ENCODE measurements at places on chromosomes 2 and 18.

DNA sequence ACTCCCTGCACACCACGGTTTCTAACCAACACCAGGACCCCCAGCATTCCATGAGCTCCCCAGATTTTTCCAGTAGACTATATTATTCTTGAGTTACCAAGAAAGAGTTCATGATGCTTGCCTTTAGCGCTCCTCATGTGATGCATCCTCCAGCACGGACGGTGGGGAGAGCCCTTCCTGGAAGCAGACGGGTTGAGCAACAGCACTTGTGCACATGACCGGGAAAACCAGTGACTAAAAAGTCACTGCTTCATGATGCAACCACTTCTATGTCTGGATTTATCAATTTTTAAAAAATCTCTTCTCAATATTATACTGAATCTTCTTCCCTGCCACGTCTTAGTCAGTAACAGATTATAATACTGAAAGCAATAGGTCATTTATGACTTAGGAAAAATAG is 20.4 kb upstream of the DOK6 start:
- DNase-seq, result no peak

- no peak for DNase-seq
Observed at GRCh38 chr2:127401757-127402695, 14.3 kb upstream of the MAP3K2 start.

DNA sequence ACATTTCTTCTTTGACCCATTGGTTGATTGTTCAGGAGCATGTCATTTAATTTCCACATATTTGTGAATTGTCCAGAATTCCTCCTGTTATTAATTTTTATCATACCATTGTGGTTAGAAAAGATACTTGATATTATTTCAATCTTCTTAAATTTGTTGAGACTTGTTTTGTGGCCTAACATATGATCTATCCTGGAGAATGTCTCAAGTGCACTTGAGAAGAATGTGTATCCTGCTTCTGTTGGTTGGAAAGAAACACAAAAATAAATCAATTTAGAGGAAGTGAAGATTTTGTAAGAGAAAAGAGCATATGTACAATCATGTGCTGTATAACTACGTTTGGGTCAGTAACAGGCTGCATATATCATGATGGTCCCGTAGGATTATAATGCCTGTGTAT is 118.6 kb upstream of the CDC42EP3 start:
- no peak for DNase-seq

DNA sequence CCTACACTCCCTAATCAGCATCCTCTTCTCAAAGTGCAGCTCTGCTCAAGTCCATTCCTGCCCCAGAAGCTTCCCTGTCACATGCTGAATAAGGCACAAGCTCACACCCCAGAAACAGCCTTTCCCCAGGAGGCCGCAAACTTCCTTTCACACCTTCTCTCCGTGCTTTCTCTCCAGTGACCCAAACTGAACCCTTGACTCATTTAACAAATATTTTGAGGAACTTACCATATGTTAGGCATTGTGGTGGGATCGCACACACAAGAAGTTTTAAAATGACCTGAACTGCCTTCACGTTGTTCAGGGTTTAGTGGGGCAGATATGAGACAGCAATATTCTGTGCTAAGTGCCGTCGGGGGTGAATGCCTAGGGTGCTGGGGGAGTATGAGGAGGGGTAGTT is 161.3 kb downstream of the INSIG2 start:
- no peak for DNase-seq

DNA sequence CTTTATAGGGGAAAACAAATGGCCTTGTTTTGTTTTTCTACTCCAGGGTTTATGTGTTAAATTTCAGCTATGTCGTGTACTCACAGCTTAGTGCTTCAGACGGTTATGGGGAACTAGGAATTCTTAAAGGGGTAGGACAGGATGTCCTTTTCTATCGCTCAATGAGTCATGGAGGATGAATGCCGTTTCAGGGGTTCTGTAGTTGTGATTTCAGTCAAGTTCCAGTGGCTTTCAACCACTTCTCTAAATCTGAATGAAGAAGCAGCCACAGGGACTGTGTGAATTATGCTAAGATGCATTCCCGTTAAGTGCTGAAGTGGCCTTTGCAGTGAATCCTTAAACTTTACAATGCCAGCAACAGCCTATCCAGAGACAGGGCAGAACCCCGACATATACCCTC is 1231.7 kb upstream of the ZEB2 start:
- DNase-seq, result no peak

DNA sequence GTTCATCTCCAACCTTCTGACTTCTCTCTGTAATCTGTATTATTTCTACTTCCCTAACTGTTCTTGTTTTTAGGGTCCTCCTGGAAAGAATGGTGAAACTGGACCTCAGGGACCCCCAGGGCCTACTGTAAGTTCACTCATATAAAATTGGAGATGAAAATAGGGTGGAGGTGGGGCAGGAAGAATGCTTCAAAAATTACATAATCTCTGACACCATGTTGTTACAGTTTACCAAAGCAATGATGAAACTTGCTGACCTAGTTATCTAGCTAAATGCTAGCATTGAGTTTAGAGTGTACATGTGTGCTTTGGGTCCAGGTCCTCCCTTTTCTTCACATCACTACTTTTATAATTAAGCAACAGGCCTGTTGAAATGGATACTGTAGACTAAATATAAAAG is 23.1 kb downstream of the COL3A1 start:
- no peak for DNase-seq

- no peak for DNase-seq
Observed at GRCh38 chr2:98170076-98170475, 83.1 kb downstream of the VWA3B start.

DNA sequence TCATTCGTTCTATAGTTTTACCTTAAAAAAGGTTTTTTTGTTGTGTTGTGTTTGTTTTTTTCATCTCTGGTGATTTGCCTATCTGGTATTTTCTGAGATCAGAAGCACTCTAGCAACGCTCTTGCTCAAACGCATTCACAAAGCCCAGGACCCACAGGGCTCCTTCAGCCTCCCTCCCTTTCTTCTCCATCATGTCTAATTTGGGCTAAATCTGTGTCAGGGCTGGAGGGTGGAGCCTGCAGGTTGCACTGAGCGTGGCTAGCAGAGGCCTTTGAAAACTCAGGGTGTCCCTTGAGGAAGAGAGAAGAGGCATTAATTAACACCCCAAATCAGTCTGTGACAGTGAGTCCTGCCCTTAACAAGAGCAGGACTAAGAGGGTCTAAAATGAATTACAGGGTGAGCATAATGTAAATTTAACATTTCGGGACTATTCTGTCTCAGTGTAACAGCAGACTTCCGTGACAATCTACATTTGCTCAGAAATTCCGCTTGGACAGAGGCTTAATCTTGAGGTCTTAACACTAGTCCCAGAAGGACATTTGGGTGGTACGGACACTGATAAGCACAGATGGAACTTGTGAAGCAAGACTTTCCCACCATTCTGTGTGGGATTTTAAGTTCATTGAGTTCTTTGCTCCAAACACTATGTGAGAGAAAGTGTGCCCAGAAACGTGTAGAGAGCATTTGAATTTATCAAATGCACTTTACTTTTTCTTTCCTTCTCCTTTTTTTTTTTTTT is 174.4 kb upstream of the APCDD1 start:
- no peak for DNase-seq

- DNase-seq, result no peak
Observed at GRCh38 chr2:177535958-177536504, 143.5 kb downstream of the AGPS start.

- no peak for DNase-seq
Observed at GRCh38 chr18:51541230-51541629, 343.7 kb upstream of the MEX3C start.

DNA sequence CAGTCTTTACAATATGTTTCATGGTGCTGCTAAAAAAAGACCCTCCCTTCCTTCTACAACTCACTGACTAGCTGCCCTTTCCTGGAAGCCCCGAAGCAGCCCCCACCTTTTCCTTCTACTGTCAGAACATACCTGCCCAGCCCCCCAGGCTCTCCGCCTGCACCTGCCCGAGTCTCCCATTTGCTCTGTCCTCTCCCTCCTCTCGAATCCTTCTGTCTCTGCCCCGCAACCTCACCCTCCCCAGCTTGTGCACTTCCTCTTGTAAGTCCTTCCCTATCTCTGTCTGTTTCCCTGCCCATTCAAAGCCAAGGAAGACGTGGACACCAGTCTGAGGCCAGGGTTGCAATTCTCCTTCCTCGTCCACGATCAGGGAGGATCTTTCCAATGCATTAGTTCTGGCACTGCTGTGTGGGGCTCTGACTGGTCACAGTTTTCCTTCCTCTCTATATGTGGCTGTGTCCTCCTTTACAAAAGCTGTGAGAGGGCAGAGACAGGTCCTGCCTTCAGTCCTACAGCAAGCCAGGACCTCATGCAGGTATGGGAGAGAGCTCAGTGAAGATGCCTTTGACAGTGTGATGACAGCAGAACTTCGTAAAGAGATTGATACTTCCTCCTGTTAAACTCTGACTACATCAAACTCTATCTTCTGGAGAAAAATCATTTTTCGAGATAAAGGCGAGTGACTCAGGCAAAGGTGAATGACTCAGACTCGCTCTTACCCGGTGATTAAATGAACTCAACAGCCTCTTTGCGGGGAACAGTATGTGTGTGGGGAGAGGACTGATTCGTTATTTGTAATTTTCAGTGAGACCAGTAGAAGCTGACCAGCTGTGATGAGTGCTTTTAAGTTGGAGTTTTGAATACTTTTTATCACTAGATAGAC is 14.2 kb downstream of the TNFRSF11A start:
- DNase-seq, result no peak

GRCh38 chr18:78920456-78921138 is 59.0 kb upstream of the SALL3 start:
- no peak for DNase-seq

All from central memory CD8-positive, alpha-beta T cell (primary cell).